Lung microvascular endothelial cell (primary cell): ENCODE measurements at places on chromosomes 2 and 18. TPM values are rescaled to one million over a fixed set of nuclear protein-coding genes. Genes with fewer than 3 reads are reported as not detected.

Gene SAG
- total RNA-seq = not detected in 2 replicates

Gene IL36G
- total RNA-seq = not detected in 2 replicates

Gene TLK1
- 12.0 and 15.9 TPM in 2 replicates for total RNA-seq

Gene CYRIA
- 23.8 and 26.4 TPM in 2 replicates for total RNA-seq

Gene SKOR2
- total RNA-seq = not detected in 2 replicates

Gene PTPRN
- not detected in 2 replicates for total RNA-seq

DNA sequence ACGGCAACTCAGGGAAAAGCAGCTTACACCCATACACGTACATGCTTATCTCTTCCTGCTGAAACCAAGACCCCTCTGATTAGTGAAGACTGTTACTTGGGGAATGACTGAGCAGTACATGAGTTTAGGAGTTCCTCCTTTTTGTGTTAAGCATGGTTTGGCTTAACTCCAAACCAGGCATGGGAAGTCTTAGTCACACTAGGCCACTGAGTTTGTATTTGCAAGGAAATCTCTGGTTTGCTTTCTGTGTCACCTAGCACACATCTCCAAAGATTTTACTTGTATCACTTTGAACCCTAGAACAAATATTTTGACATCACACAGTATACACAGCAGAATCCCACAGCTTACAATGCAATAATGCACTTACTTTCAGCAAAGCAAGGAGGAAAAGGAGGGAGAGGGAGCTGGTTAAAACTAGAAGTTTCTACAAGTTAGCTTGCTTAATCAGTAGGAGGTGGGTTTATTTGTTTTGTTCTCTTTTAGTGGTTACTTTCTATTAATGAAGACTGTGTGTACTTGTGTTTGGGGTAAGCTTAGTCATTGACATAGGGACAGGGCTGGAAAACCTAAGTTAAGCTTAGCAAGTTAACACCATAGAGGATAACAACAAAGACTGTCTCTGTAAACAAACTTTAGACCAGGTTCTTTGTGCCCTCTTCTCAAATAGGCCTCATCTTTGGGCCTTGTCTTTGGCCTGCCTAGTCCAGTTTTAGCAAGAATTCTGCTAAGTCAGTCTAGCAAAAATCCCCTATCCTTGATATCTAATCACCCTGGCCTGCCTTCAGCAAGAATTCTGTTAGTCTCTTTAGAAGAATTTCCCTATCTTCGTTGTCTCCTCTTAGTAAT is 219.4 kb downstream of the MREG start:
- peak; percentile 62 for DNase-seq

DNA sequence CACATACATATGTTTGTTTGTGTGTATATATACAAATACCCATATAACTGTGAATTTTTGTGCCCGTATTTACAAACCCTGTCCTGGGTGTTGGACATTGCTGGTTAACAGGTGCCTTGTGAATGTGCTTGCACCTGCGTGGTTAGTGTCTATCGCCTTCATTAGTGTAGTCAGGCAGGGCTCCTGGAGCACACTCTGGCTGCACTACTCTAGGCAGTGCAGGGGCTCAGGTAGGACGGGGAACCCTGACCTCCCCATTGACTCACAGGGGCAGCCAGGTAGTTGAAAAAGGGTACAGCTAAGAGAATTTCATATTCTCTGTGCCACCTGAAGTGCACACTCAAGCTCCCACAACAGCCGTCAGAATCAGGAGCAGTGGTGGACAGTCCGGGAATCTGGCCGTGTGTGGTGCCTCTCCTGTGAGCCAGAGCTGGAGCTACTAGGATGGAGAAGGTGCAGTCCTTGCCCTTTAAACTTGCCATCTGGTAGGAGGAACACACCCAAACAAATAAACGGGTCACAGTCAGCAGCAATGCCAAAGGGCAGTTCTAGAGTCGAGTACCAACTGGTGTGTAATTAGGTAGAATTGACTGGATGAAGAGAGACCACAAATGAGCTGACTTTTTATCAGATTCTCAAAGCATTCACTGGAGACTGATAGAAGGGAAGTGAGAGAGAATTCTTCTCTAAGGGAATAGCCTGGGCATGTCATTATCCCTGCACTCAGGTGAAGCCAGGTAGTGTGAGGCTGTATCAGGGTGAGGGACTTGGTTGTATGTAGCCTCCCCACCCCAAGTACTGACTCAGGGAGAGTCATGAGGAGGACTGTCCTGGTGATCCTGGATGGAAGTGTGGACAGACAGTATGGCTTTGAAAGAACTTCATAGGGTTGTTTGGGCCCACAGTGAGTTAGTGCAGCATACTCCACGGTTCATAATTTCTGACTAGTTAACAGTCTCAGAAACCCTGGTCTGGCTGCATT is 44.1 kb downstream of the FARP2 start:
- DNase-seq = no peak

DNA sequence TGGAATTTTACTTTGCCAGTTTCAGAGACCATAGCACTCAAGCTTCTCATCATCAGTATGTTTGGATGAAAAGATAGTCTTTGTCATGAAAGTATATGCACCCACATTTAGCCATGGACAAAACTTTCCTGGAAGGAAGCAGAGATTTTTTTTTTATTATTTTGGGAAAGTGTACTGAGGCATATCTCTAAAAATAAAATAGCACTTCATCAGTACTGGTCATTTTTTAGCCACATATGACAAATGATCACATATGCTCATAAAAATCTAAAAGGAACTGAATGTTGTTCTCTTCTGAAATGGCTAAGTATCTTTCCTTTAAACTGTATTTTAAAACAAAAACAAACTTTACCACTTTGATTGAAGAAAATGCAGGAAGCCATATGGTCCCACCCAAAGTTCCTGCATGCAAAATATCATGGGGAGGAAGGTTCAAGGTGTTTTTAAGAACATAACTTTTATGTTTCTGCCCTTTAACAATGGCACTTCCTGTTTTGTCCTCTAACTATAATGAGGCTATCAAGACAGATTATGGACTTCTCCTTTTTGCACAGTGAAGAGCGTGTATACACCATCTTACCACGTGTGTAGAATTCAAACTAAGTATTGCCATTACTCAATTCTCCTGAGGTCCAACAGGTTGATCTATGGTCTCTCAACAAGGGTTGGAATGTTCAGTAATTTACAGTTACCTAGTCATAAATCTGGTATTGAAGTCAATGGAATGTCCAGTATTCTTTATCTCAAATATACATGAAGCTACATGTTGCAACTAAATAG is 77.1 kb upstream of the SLC39A10 start:
- DNase-seq = no peak

DNA sequence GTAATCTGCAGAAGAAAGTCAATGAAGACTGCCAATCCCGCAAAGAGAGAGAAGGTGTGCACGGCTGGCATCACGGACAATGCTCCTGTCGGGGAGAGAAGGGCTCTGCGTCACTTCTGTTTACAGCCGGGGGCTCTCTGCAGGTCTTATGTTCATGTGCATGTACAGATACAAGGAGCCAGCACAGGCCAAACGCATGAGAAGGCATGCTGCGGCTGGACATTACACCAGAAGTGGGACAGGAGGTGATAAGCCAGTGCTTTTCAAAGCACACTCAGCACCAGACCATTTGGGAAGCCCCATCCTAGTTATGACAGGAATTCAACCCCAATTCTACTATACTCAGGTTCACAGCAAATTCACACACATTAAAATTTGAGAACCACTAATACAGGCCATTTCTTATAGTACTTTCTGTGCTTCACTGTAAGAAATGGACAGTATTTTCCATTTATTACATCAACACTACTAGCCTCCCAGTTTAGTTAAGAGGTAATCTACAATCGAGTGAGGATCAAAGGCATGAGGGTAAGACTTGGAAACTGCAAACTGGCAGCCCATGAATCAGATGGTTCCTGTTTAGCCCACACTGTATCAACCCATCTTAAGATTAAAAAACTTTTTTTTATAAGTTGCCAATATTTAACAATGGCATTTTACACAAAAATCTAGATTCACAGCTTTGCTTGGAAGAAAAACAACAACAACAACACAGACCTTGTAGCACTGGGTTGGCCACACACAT is 38.2 kb downstream of the RMC1 start:
- no peak for DNase-seq

DNA sequence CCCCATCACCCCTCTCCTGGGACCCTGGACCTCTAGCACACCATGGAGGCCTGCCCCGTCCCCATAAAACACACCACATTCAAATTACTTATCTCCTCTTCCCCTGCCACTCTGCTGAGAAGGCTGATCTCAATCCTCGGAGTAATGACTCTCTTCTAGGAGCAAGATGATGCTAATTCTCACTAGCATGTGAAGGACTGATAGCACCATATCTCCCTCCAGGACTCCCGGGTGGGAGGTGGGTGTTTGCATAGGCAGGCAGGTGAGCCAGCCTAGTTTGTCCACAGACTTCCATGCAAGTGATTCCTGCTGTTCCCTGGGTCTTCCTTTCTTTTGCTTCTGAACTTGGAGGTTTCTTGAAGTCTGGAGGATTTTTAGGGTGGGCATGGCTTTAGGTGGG is 40.5 kb downstream of the HPCAL1 start:
- DNase-seq = no peak

GRCh38 chr2:8837795-8838140 is 355 bp upstream of the KIDINS220 start:
- DNase-seq = no peak

DNA sequence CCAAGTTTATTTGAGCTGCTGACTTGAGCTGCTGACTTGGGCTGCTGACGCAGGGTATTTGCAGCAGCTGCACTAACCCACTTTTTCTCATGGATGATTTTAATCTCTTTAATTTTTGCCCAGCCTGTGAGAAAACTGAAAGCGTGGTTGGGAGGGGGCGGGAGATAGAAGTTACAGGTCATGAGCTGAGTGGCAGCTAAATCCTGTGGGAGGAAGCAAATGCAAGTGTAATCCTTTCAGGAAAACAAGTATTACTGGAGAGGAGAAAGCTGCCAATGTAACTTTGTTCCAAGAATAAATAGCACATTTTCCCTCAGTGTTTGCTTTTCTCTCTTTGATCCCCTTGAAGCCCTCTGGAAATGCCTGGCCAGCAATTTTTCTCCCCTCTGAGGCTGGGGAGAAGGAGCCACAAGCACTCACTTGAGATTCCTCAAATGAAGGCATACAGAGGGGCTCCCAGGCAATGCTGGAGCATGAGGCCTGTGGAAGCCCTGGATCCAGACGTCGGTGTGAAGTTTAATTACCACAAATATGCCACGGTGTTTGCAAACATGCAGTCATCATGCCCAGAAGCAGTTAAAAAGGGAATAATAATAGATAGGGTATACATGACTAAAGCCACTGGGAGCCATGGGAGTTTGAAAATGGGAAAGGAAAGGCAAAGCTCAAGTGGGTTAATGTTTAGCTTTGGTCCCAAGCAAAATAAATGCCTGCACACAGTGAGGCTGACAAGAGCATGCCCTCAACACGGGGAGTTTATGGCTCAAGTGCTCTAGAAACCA is 10.4 kb upstream of the EVA1A start:
- DNase-seq = no peak

- peak; percentile 32 for DNase-seq
These were observed 19.7 kb upstream of the DCTN1 start for GRCh38 chr2:74399785-74400184.

- DNase-seq = peak; percentile 52
These were observed 191.9 kb downstream of the MYO3B start for GRCh38 chr2:170369894-170370293.

DNA sequence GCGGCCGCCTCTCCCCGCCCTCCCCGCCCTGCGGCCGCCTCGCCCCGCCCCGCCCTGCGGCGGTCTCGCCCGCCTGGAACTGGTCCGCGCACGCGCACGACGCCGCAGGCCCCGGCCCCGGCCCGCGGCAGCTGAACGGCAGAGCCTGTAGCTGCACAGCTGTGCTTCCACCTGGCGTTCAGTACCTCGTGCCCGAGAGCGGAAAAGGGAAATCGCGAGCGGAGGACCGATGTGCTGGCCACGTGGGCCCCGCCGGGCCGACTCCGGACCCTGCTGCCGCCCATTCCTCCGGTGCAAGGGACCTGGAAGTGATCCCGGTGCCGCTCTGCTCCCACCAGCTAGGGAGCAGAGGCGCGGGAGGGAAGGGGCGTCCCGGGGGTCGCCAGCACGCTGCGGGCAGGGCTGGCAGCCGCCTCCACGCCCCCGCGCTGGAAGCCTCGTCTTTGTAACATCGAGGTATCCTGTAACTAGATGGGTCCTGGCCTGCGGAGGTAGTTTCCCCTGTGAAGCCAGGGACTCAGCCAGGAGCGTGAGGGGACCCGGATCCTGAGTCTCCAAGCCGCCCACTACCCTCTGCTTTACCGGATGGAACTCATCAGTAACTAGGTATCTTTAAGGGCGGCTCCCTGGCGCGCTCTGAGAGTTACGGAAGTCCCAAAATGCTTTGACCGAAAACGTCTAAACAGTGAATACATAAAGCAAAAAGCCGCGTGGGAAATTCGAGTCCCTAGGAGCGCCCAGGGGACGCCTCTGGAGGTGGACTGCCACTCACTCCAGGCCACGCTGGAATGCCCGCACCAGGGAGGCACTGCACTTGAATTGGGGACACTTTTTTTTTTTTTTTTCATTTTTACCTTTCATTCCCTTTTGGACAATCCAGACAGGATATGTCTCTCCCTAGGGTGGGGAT is 704 bp upstream of the ODC1 start:
- DNase-seq = peak; percentile 92

DNA sequence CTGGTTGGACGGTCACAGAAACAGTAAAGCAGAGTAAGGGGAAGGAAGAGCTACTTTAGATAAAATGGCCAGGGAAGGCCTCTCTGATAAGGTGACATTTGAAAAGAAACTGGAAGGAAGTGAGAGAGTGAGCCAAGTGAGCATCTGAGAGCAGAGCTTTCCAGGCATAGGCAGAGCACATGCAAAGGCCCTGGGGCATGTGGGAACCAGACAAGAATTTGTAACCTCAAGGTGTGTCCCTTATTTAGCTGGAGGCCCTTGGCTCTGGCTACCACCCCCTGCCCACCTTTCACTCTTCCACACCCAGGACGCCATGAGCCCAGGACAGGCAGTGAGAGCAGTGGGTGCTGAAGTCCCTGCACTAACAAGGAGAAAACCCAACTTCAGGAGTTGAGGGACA is 116.0 kb downstream of the CELF4 start:
- DNase-seq = no peak

DNA sequence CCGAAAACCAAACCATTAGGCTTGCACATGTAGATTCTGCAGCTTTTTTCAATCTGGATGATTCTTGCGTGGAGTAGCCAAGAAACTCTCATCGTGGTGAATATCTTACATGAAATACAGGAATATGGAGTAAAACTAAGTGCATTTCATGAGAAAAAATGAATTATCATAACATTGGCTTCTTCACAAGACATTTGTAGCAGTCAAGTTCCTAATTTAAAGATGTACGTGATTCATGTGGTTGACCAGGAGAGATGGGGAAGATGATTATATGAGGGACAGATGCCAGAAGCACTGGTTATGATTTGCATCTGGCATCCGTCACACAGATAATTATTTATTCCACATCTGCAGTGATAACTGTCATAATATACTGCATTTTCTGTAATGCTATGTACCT is 90.4 kb downstream of the ANTXR1 start:
- no peak for DNase-seq

- DNase-seq = no peak
These were observed 25.9 kb downstream of the UBR3 start for GRCh38 chr2:169853041-169853668.
